C1 segment of cervical spinal cord (tissue), 14 donors: ENCODE measurements at places on chromosomes 3 and 15.
A peak's percentile ranks its signal among the peaks of the same experiment; 100 is the strongest.

DNA sequence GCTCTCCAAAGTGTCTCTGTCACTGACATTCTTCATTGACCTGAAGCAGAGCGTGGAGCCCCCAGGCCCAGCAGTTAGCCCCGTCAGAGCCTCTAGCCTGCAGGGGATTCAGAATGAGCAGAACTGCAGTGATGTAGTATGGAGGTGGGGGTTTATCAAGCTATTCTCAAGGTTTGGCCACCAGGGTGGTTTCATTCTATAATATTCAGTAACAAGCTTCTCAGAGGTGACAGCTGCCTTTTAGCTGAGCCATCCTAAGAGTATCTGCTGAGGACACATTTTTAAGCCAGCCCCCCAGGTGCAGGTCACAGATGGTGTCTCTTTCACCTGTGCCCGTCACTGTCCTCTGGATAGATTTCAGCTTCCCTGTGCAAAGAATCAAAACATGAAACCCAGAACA is 31.9 kb downstream of the CMTM7 start:
- DNase-seq: no peak

GRCh38 chr15:84821501-84822021 is 4.4 kb downstream of the ALPK3 start:
- no peak for DNase-seq

DNA sequence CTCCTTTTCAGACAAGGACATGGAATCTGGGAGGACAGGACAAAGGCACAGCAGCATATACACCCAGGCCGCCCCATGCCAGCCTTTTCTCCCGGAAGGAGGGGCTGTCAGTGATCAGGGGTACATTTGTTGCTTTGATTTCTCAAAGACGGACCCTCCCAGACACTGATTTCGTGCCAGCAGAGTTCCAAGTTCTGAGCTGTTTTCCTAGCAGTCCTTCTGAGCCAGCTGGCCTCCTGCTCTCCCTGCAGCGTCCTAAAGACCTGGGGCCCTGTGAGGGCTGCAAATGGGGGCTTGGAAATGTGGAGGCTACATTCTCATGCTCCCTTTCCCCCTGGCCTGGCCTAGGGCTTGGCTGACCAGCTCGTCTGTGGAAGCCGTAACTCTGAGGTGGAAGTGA is 22.3 kb downstream of the CTSH start:
- no peak for DNase-seq

GRCh38 chr15:33656168-33656567 is 312.1 kb upstream of the CHRM5 start:
- no peak for DNase-seq

DNA sequence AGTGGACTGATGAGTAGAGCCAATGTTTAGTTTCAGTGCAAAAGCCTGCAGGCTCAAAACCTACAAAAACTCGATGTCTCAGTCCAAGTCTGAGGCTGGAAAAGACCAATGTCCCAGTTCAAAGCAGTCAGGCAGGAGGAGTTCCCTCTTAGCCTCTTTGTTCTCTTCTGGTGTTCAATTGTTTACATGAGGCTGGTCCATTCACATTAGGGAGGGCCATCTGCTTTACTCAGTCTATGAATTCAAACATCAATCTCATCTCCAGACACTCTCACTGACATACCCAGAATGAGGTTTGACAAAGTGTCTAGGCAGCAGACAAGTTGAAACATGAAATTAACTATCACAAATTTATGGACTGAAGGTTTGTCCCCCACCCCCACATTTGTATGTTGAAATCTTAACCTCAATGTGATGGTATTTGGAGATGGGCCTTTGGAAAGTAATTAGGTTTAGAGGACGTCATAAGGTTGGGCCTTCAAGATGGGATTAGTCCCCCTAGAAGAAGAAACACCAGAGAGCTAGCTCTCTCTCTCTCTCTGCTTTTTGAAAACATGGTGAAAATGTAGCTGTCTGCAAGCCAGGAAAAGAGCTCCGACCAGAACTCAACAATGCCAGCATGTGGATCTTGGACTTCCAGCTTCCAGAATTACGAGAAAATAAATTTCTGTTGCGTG is 438.5 kb upstream of the RGMA start:
- no peak for DNase-seq

DNA sequence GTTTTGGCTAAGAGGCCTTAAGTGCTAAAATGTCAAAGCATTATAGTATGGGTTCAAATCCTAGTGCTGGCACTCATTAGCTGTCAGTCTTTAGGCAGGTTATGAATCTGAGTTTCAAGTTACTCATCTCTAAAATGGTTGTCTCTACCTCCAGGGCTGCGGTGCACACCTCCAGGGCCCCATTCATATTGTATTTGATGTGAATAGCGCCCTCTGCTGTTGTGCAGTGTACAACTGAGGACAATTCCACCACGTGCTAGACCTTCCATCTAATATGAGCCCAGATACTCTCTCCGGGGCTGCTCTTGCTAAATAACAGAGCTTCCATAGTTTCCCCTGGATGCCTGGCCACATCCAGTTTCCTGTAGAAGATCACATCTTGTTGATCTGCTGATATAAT is 54.3 kb downstream of the OXNAD1 start:
- no peak for DNase-seq

- no peak for DNase-seq
Measured at GRCh38 chr3:55521064-55521737, 34.1 kb upstream of the WNT5A start.

GRCh38 chr3:172303941-172304558 is 144.2 kb downstream of the GHSR start:
- DNase-seq: no peak

- DNase-seq: no peak
Measured at GRCh38 chr3:37863949-37864822, 2.5 kb downstream of the CTDSPL start.

GRCh38 chr3:160403796-160404470 is 4.5 kb downstream of the SMC4 start:
- no peak for DNase-seq

GRCh38 chr3:50336452-50337174 is 4.0 kb downstream of the RASSF1 start:
- DNase-seq: peak; percentile 53

DNA sequence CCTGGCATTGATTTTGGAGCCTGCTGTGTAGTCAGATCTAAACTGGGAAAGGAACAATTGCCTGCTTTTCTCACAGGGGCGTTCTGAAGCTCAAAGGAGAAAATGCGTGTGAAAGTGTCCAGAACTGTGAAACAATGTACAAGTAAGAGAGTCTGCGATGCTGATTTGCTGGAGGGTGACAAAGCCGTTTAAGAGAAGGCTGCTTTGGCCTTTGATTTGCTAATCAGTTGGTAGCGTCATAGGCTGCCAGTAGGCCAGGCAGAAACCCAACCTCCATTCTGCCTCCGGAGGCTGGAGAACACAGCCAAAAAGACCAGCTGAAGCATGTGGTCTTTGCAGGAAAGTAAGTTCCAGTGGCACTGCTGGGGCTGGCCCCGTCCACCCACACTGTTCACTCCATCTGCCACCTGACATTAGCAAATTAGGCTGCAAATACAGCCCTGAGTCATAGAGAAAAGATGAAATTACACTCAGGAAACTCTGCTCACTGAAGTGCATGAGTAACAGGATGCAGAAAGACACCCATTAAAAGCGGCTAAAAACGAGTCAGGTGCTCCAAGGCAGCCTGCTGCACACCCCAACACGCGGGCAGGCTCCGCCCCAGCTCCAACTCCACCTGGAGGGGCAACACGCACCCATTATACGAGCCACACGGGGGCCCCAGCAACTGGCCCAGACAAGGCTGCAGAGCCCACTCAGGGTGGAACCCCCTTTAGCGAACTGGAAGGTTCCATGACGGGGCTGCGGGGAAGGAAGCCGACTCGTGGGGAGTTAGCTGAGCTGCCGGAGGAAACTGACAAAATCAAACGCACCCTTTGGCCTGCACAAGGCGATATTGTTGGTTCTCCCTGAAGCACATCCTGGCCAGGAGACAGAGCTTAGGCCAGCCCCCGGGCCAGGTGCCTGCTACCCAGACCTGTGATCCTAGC is 31.6 kb downstream of the ZDHHC19 start:
- DNase-seq: peak; percentile 52

- DNase-seq: no peak
Measured at GRCh38 chr3:189338366-189338765, 166.6 kb downstream of the TPRG1 start.

DNA sequence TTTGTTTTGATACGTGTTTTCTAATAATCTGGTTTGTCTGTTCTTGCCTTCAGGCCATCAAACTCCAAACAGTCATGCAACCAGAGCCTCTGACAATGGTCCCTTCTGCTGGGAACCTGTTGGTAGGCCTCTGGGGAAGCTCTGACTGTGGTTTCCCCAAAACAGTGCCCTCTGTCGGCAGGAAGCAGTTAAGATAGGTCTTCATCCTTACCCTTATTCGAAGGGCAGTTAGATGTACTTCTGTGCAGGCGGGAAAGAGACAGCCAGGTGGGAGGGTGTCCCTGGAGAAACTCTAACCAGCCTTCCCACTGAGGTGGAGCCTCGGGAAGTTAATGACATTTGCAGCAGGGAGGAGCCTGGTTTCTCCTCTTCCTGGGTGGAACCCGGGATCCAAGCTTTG is 81.6 kb upstream of the CHMP2B start:
- no peak for DNase-seq

DNA sequence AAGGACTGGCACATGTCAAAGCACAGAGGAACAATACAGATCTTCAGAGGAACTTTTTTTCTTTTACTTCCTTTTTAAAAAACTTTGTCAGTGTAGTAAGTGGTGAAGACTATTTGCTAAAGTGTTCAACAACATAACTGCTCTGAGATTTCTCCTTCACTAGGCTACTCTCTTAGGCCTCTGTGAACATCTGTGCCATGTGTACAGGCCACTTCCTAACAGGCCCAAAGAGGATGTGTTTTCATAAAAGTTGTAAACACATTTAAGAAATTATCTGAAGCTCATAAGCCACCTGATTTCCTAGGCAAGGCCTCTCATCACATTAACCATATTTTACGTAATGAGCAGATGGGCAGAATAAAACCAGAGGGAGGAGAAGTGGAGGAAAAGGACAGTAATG is 235.4 kb downstream of the FHIT start:
- no peak for DNase-seq

DNA sequence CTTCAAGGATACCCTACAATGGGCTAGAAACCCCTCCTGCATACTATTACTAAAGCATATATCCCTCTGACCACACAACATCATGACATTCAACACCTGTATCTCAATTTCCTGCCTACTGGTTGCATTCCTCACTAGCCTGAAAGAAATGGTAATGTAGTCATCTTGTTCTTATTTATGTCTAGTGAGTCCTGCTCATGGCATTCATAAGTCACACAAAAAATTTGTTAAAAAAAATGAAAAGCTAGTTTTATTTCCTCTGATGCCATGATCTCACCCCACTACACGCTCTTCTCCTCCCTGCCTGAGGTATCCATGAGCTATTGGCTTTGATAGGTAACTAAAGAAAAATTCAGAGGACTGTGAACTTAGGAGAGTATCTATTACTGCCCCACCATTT is 284.5 kb downstream of the ZNF385D start:
- no peak for DNase-seq

- DNase-seq: no peak
Measured at GRCh38 chr15:29322415-29322814, 52.8 kb upstream of the NSMCE3 start.

DNA sequence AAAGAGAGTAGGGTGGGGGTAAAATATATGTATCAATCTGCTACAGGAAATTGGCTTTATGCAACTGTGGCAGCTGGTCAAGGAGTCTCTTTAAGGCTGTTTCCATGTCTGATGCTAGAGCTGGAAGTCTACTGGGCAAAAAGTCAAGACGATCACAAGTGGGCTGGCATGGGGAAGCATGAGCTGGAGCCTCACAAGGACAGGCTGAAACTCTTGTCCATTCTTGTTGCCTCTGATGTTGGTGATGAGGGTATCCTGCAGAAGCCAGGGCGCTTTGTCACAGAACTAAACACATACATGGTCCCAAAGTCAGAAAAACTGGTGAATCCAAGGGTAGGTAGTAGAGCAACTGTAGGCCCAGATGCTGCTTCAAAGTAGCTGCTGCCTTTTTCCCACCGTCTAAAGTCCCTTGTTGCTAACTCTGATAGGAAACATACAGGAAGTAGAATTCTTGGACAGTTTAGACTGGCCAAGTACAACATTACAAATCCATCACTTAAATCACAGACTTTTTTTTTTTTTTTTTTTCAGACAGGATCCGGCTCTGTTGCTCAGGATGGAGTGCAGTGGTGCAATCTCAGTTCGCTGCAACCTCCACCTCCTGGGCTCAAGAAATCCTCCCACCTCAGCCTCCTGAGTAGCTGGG is 54.2 kb downstream of the RPL39L start:
- no peak for DNase-seq

DNA sequence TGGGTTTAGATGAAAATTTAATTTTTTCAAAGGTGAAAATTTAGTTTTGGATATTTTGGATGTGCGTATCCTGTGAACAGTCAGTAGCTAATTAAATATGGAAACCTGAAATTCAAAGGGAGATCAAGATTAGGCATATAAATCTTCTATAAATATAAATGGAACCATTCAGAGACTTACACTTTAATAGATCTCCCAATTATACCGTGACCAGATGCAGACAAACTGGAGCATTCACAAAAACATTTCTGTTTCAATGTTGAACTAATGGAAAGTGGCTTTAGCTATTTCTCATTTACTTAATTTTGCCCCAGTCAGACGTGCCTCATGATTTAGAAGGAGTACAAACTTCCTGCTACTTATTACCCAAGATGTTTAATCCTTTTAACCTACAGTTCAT is 29.1 kb upstream of the POU1F1 start:
- DNase-seq: no peak

DNA sequence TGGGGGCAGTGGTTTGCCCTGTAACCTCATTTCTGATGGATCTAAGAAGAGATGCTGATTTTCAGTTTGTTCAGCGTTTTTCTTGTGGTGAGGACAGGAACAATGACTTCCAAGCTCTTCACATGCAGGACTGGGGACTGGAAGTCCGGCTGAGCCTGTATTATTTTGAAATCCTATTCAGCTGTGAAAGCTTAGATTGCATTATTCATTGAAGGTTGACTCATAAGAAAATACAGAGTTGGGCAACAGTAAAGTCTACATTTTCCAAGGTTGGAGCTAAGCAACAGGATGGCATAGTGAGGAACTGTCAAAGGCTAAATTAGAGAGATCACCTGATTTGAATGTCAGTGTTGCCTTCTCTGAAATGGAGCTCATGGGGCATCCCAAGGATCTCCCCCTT is 230.9 kb upstream of the FEZF2 start:
- DNase-seq: peak; percentile 36

GRCh38 chr15:50210462-50211157 is 28.6 kb downstream of the SLC27A2 start:
- no peak for DNase-seq

GRCh38 chr3:72421126-72421525 is 427.1 kb downstream of the SHQ1 start:
- DNase-seq: no peak

- no peak for DNase-seq
Measured at GRCh38 chr3:21331857-21332256, 419.2 kb downstream of the ZNF385D start.

- peak; percentile 8 for DNase-seq
Measured at GRCh38 chr3:154243353-154243752, 80.9 kb downstream of the DHX36 start.
